ENCODE measurements at places on chromosomes 3 and 15.
A peak's percentile ranks its signal among the peaks of the same experiment; 100 is the strongest.

GRCh38 chr3:46076606-46077005 is 49.3 kb upstream of the XCR1 start:
- no peak for DNase-seq

- DNase-seq: peak; percentile 53
Measured at GRCh38 chr15:76340803-76341365, 4.3 kb downstream of the ISL2 start.

DNA sequence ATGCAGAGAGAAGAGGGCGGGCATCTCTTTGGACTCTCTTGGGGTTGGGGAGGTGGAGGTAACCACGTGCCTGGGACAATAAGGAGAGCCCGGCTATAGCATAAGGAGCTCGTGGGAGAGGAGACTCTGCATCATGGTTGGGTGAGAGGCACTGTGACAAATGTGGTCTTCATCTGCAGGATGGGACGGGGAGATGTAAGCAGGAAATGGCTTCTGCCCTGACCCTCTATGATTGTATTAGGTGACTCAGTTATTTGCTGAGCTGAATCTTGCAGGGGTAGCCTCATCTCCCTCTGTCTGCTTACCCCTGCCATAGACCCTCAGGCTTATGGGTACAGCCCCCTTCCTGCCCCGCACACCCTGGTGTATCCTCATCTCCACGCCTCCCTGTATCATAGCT is 48.7 kb downstream of the CORO2B start:
- DNase-seq: no peak

DNA sequence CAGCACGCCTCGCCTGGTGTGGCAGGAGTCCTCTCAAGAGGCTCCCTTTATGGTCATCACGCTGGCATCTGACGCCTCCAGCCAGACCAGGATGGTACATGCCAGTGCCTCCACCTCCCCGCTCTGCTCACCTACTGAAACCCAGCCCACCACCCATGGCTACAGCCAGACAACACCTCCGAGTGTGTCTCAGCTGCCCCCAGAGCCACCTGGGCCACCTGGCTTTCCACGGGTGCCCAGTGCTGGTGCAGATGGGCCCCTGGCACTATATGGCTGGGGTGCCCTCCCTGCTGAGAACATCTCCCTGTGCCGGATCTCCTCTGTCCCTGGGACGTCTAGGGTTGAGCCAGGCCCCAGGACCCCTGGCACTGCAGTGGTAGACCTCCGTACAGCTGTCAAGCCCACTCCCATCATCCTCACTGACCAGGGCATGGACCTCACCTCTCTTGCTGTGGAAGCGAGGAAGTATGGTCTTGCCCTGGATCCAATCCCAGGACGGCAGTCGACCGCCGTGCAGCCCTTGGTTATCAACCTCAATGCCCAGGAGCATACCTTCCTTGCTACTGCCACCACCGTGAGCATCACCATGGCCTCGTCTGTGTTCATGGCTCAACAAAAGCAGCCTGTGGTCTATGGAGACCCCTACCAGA is 19.9 kb upstream of the APEH start:
- DNase-seq: no peak

GRCh38 chr3:197085137-197085536 is 55.5 kb upstream of the MELTF start:
- no peak for DNase-seq

DNA sequence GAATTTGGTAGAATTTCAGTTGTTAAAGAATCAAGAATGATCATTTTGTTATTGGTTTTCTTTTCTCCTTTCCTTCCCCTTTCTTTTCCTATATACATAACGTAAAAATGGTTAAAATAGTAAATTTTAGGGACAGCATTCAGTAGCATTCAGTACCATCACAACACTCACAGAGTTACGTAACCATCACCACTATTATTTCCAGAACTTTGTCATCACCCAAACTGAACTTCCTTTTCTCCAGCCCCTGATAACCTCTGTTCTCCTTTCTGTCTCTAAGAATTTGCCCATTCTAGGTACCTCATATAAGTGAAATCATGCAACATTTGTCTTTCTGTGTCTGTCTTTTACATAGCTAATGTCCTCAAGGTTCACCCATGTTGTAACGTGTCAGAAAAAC is 165.3 kb downstream of the AKAP13 start:
- no peak for DNase-seq

DNA sequence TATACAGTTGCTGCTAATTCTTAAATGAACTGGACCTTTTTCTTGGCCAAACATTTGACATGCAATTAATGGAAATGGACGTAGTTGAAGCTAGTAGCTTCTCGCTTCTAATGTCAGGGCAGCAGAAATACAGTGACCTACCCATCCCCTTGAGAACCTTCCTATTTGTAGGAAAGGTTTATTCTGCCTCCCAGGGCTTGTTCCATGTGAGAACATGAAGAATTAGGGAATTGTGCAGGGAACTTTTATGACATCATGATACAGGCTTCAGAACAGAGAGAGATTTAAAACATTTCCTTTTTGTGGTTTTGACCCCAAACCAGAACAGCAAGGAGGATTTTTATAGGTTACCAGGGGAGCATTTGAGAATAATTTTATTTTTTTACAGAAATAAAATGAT is 406.6 kb upstream of the PPP2R3A start:
- DNase-seq: no peak

DNA sequence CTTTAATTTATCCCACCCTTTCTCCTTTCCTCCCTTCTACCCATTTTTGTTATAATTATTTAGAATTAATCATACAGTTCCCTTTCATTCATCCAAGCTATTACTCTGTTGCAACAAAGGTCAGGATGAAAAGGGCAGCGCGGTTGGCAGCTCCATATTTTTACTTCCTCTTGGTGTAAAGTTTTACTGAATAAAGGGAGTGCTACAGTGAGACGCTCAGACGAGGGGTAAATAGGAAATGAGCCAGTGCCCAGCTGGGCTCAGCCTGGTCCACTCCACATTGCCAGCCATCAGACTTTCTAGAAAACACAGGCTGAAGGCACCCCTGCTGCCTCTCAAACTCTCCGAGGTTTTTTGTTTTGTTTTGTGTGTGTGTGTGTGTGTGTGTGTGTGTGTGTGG is 21.9 kb upstream of the ZBTB38 start:
- no peak for DNase-seq

GRCh38 chr3:149579838-149580542 is 77.8 kb downstream of the WWTR1 start:
- DNase-seq: no peak

GRCh38 chr3:71650372-71650771 is 66.8 kb upstream of the FOXP1 start:
- no peak for DNase-seq

DNA sequence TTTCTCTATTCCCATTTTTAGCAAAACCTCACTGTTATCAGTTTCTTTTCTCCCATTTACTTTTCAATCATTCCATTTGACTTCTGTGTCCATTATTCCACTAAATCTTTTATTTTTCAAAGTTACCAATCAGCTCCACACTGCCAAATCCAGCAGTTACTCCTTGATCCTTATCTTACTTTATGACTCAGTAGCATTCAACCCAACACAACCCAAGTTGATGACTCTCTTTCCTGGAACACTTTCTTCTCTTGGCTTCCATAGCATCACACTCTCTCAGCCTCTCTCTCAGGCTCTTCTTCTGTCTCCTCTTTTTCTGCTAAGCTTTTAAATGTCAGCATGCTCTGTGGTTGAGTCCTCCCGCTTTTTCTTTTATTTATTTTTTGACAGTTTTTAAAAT is 36.3 kb downstream of the RASGRP1 start:
- no peak for DNase-seq

DNA sequence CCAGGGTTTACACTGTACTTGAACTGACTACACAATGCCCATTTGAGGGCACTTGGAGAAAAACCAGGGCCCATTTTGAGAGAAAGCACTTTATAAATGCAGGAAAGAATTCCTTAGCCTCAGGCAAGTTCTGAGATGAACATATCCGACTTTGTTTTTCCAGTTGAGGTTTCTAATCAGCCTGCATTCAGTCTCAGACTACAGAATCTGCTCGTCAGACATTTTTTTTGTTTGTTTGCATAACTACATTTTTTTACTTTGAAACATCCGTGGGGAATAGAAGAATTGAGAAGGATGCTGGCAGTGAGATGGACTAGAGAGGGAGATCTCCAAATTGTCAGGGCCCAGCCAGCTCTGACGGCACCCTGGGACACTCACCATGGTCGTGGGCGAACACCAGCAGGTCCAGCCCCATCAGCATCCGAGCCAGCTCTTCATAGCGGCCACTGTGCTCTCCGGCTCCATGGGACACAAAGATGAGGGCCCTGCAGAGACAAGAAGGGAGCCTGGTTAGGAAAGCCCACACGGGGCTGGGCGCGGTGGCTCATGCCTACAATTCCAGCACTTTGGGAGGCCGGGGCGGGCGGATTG is 40.8 kb downstream of the MGLL start:
- no peak for DNase-seq

DNA sequence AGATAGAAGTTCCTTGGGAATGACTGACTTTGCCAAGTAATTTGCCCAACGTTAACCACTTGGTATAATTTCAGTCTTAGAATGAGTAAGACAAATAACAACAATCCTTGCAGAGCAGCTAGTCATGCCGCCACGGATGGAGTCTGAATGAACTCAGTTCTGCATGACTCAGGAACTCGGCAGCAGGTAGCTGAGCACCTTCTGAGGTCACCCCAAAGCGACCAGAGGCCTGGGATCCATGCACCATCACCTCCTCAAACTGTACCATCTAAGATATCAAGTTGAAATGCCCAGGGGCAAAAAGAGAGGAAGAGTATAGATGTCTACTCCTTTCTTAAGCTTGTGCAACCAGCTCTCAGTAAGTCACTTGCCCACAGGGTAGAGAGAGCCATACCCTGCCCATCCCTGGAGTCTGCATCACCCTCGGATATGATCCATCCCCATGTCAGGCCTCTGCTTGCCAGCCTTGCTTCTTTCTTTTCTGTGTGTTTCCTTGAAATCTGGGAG is 8.5 kb upstream of the CDCP1 start:
- no peak for DNase-seq

DNA sequence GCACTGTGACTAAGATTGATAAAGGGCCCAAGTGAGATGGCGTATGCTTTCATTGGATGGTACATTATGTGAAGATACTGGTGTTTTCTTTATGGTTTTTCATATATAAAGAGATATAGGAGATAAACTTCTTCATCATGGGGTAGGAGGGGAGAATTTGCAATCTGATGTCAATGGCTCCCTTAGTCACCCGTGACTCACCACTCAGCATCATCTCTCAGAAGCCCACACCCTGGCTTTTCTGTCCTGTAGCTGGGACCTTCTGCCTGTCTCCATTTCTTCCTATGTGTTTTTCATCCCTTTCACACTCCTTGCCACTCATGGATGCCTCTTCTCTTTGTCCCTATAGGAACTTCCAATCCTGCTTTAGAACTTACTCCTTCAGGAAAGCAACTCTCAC is 114.3 kb upstream of the SEMA6D start:
- DNase-seq: no peak

GRCh38 chr15:61315471-61315870 is 86.4 kb upstream of the RORA start:
- DNase-seq: no peak

- no peak for DNase-seq
Measured at GRCh38 chr3:108130701-108131474, 40.1 kb upstream of the CD47 start.

DNA sequence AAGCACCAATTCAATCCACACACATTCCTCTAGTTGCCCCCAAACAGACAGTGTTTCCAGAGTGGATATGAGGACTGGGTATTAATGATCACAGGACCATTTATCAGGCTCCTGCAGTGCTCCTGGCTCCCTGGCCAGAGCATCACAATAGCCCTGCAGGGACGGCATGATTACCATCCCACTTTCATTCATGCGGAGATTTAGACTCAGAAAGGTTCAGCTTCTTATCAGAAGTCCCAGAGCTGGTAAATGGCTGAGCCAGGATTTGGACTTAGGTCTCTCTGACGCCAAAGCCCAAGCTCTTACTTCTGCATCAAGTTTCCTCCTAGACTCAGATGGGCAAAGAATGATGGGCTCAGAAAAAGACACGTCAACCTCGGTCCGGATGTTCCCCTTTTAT is 2.9 kb upstream of the EPHB3 start:
- DNase-seq: no peak

DNA sequence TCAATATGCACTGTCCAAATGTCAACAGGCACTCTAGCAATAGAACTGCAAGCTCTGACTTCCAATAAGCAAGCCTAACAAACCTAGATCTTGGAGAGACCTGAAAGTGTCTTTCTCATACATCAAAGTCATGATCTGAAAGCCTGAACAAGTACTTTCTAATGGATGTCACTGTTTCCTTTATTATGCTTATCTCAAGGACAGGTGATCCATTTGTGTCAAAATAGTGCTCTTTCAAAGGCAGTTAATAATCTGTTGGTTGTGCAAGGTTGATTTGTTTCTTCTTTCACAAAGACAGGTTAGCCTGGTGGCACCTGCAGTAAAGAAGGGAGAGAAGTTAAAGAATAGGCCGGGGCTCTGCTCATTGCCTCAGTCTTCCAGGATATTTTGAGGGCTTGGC is 146.8 kb downstream of the EPHB1 start:
- DNase-seq: no peak

GRCh38 chr3:169158379-169158778 is 505.1 kb downstream of the MECOM start:
- no peak for DNase-seq

DNA sequence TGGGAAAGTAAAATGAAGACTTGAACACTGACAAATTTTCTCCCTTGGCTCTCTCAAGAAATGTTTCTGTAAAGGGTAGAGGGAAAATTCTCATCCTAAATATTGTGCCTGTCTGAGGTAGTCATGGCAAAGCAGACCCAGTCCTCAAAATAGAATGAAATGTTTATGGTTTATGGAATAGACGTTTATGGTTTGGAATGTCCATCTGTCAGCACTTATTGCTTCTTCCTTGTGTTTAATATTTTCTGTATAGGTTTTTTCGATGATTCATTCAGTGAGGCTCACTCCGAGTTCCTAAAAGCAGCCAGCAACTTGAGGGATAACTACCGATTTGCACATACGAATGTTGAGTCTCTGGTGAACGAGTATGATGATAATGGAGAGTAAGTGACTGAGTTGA is 13.9 kb downstream of the ELL3 start:
- no peak for DNase-seq

GRCh38 chr15:90465930-90466567 is 63.7 kb upstream of the CRTC3 start:
- DNase-seq: no peak

- peak; percentile 23 for DNase-seq
Measured at GRCh38 chr3:156161172-156161571, 40.8 kb downstream of the KCNAB1 start.

- DNase-seq: no peak
Measured at GRCh38 chr3:153144779-153145178, 17.2 kb upstream of the RAP2B start.

DNA sequence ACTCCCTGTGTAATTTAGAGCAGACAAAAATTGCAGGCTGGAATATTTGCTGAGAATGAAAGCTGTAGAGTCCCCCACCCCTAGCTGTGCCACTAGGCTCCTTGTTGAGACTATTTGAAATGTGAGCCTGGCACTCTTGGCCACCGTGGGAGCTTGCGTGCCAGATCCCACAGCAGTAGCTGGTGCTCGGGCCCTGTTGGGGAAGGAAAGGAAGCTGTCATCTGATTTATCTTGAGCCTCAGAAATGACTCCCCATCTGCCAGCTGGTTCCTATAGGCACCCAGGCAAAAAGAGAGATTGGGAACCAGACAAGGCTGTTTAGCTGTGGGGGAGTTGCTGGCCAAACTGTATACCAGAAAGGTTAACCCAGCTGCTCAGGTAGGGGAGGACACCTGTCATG is 23.4 kb upstream of the CLEC3B start:
- no peak for DNase-seq

Measured in CD4-positive, alpha-beta T cell treated with Interleukin-17A for 4 hours (primary cell).